Esophagus squamous epithelium (tissue), 5 donors: ENCODE measurements at places on chromosomes 4 and X.

DNA sequence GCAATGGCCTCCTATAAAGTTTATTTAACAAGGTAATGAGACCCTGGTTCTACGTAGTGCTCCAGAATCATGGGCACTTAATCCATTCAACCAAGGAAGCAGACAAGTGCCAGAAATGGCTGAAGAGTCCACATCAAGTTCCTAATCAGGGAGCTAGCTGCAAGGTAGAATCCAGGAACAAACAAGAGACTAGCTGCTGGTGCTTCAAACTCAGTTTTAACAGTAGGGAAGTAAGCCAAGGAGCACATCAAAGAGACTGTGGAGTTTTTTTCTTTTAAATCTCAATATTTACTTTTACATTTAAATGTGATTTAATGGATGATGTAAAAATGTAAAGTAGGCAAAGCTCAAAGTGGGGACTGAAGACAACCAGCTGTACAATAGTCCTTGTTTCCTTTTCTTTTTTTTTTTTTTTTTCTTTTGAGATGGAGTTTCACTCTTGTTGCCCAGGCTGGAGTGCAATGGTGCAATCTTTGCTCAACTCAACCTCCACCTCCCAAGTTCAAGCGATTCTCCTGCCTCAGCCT is 630.4 kb downstream of the CCSER1 start:
- H3K4me1 ChIP-seq, result no peaks in the 10 kb centered on the region
- no peaks in the 10 kb centered on the region for H3K27me3 ChIP-seq
- H3K27ac ChIP-seq, result no peak overlapping the region
- H3K36me3 ChIP-seq, result no peaks in the 10 kb centered on the region
- DNase-seq, result no peak

- H3K4me1 ChIP-seq, result no peaks in the 10 kb centered on the region
- no peaks in the 10 kb centered on the region for H3K27me3 ChIP-seq
- DNase-seq, result no peak
- no peak overlapping the region for H3K27ac ChIP-seq
- H3K4me3 ChIP-seq, result no peak overlapping the region
Observed at GRCh38 chr4:72888331-72888730, 181.2 kb downstream of the COX18 start.

- H3K27me3 ChIP-seq, result no peaks in the 10 kb centered on the region
- peaks cover 5% of the 10 kb centered on the region for H3K36me3 ChIP-seq
- DNase-seq, result no peak
- H3K27ac ChIP-seq, result peak overlapping the region; percentile 71
- no peak overlapping the region for H3K4me3 ChIP-seq
Observed at GRCh38 chr4:78570117-78570516, 18.5 kb downstream of the ANXA3 start.

- no peak overlapping the region for H3K4me3 ChIP-seq
- no peaks in the 10 kb centered on the region for H3K4me1 ChIP-seq
- no peak for DNase-seq
- H3K27ac ChIP-seq, result no peak overlapping the region
Observed at GRCh38 chr4:91035276-91035675, 908.1 kb downstream of the CCSER1 start.

- H3K27me3 ChIP-seq, result peaks cover 54% of the 10 kb centered on the region
- H3K27ac ChIP-seq, result peak overlapping the region; percentile 79
- DNase-seq, result no peak
- H3K4me1 ChIP-seq, result peaks cover 11% of the 10 kb centered on the region
Observed at GRCh38 chr4:26028793-26029567, 115.0 kb downstream of the SMIM20 start.
